ENCODE measurements at places on chromosomes 4 and X.

DNA sequence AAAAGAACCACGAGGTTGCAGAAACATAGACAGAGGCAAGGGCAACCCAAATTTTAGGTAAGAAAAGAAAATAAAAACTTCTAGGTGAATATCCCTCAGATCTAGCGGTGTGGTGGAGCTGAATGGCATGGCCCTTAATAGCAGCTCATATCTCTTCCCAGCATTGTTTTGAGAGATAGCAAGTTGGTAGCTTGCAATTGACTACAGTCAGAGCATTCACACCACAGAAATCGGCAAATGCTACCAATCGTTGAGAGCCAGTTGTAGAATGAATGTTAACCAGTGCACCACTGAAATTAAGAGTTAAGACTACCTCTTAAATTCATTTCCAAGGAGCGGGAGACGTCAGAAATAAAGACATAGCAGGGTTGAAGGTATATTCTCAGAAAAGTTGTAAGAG lies 184.0 kb upstream of the KIT start:
- DNase-seq: no peak

GRCh38 chr4:165542476-165542875 lies 163.7 kb downstream of the CPE start:
- DNase-seq: no peak

- no peak for DNase-seq
These were observed 69.9 kb downstream of the AMELX start for GRCh38 chrX:11363069-11363594.

- no peak for DNase-seq
These were observed 170.6 kb upstream of the EDNRA start for GRCh38 chr4:147310312-147310711.

Data from AG09309 (cell line).